ENCODE measurements at places on chromosomes 3 and 15.

GRCh38 chr15:87419344-87419743 lies 837.2 kb downstream of the NTRK3 start:
- no peak for DNase-seq

GRCh38 chr3:66957367-66957766 lies 40.7 kb upstream of the KBTBD8 start:
- no peak for DNase-seq

GRCh38 chr3:190092250-190092649 lies 28.4 kb downstream of the P3H2 start:
- DNase-seq = no peak

GRCh38 chr3:57943525-57944495 lies 64.4 kb upstream of the FLNB start:
- DNase-seq = no peak

GRCh38 chr3:185950728-185951127 lies 12.9 kb upstream of the TRA2B start:
- no peak for DNase-seq

DNA sequence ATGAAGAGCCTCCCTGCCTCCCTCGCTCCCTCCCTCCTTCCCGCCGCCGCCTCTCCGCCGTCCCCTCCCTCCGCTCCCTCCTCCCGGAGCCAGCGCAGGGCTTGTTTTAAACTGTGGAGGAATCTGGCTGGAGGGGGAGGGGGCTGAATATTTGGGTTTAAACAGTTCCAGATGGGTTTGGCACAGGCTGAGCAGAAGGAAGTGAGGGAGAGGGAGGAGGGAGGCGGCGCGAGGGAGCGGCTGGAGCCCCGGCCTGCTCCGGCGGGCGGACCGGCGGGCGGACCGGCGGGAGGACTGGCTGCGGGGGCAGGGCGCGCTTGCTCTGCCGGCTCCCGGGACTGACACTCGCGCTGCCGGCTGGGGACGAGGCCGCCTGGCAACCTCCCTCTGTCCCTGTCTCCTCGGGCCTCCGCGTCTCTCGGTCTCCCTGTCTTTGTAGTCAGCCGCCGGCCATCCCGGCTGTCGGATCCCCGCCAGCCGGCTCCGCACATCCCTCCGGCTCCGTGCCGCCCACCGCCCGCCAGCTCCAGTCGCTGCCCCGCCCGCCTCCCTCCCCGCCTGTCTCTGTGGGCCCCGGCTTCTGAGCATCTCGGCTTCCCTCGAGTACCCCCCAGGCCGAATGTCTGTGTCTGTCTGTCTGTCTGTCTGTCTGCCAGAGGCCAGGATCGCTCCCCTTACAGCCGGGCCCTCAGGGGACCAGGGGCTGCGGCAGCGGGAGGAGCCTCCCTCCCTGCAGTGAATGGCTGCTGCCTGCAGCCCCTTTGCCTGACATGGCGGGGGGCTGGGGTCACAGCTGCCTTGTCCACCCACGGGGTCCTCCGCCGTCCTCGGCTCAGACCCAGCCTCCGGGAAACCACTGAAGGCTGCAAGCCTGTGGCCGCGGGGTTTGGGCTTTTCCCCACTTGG lies 7.6 kb downstream of the EPHB3 start:
- DNase-seq = no peak

GRCh38 chr15:100781061-100781960 lies 98.3 kb upstream of the ALDH1A3 start:
- no peak for DNase-seq

GRCh38 chr3:17110660-17111396 lies 226.1 kb downstream of the PLCL2 start:
- DNase-seq = no peak

DNA sequence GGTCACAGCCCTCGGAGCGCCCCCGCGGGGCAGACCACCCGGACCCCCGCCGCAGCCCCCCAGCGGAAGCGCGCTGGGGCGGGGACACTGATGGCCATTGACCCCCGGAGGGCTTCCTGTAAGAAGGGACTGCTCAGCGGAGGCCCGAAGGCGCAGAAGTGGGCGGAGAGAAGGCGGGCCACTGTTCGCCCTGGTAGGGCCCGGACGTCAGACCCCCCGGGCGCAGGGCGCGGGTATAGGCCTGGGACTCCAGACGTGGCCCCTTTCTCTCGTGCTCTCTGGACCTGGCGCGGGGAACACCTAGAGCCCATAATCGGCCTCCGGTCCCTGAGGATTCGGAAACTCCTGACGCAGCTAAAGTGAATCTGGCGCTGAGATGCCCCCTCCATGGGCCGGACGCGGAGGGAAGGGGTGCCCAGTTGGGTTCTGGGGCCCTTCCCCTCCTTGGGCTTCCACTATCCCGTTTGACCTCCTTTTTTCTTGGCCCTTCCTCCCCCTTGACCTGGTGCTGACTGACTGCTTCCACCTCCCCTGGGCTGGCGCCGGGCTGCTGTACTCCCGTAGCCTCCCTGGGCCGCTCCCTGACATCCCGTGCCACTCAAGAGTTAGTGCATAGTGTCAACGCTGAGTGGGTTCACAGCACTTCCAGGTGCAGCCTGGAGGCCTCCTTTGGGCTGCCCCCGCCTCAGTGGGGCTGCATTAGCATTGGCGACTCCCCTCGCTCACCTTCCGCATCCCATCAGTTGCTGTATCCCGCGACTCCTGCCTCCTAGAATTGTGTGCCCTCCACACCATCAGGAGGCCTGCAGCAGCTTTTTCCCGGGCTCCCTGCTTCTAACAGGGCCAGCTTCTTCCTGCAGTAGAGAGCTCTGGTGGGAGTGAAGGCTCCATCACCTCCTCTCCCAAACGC lies 694 bp downstream of the ABTB1 start:
- no peak for DNase-seq

- peak; percentile 5 for DNase-seq
Measured at GRCh38 chr15:100438570-100438969, 90.2 kb downstream of the CERS3 start.

GRCh38 chr3:50370594-50370993 lies 11.3 kb upstream of the TMEM115 start:
- DNase-seq = no peak

DNA sequence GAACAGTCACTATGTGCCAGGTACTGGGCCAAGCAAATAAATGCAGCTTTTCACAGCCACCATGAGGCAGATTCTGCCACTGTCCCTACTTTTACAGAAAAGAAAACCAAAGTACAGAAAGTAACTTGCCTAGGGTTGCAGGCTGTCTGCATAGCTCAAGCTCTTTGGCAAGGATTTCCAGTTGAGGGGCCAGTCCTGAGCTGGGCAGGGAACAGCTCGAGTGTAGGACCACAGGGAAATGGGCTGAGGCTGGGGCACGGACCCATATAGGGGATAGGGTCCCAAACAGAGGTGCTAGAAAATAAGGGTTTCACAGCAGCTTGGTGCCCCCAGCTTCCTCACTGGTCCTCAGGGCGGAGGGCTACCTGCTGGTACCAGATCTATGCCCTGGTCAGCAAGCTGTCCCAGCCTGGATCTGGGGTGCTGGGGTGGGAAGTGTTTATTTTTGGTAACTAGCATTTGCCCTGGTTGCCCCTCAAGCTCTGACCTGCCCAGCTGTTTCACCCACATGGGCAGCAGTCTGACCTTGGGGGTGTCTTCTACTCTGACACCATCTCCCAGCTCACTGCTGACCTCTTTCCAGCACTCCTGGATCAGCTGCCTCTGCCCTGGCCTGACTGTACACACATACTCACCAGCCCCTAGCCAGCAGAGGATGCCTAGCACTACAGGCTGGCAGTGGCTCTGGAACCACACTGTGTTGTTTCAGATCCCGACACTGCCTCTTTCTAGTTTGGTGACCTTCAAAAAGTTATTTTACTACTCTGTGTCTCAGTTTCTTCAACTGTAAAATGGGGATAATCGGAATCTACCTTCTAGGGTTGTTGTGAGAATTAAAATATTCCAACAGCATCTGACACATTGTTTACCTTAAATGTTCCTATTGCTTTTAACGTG lies 16.2 kb downstream of the MRAS start:
- no peak for DNase-seq

DNA sequence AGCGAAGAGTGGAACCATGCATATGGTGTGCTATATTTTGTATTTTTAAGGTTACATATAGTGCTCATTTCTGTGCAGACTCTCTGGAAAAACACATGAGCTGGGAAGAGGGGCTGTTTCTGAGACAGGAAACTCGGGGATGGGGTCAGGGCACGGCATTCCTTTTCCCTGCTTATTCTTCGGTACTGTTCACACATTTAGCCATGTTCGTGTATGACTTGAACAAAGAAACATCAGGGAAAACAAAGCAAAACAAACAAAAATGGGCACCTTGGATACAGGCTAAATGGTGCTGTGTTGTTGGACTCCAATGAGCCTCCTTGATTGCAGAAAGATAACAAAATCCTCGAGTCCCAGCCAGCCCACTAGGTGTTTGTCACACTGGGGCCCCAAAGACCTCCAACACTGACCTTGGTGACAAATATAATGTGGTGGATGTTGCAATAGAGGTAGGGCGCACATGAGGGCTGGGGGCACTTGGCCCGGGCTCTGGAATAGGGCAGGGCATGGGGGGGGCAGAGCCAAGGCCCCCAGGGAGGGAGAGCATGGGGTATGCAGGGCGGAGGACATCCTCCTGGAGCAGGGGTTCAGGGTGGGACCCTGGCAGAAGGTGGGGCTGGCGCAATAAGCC lies 19.3 kb downstream of the DNASE1L3 start:
- DNase-seq = no peak

DNA sequence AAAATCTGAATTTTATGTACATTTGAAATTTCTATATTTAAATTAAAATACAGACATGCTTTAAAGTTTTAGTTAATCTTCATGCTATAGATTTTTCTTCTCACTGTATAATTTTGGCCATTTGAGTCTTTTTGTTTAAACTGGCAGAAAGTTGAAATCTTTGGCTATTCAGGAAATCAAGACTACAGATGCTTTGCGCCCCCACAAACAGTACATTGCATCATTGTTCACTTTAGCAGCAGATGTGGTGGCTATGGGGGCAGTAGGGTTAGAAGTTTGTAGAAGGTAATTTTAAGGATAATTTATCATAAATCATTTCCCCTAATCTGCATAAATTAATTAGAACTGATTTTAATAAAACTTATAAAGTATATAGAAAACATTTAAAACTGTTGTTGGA lies 20.9 kb downstream of the SPPL2A start:
- DNase-seq = no peak

GRCh38 chr3:18558507-18558906 lies 133.4 kb upstream of the SATB1 start:
- peak; percentile 18 for DNase-seq

DNA sequence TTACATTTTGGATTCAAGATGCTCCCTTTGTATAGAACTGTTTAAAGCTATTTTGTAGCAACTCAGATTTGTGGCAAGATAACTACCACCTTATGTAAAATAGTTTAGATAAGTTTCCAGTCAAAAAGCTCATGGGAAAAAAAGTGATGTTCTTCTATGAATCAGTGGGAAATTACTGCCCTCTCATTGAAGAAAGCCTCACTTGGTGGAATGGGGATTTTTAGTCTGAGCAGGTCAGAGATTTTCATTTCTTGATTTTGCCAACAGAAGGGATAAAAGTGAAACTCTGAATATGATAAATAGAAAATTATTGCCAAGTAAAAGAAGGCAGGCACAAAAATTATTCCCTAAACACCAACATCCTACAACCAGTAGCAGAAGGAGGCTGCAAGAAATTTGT lies 25.8 kb upstream of the CSTA start:
- DNase-seq = no peak

DNA sequence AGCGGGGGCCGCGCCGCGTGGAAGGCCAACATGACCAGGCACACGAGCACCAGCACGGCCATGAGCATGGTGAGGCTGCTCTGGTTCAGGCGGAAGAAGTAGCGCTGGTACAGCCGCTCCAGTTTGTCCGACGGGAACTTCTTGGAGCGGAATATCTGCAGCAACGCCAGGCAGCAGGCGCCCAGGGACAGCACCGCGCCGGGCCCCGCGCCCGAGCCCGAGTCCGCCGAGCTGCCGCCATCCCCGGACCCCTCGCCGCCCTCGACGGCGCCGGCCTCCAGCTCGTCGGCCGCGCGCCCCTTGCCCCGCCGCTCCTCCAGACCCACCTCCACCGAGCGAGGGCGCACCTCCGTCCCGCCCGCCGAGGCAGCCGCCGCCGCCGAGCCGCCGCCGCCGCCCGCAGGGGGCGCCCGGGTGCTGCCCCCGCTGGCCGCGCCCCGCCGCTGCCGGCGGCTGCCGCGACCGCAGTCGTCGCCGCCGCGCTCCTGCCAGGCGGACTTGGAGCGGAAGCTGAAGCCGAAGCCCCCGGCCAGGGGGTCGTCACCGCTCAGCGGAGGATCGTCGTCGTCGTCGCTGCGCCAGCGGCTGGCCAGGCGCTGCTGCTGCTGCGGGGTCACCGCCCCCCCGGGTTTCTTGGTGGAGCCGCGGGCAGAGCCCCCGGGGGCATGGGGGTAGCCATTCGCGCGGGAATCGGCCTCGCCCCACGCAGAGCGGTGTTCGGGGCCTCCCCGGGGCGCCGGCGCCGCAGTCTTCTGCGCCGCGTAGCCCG lies 957 bp downstream of the ADCY5 start:
- no peak for DNase-seq

GRCh38 chr15:46146002-46146401 lies 511.2 kb downstream of the SQOR start:
- DNase-seq = no peak

DNA sequence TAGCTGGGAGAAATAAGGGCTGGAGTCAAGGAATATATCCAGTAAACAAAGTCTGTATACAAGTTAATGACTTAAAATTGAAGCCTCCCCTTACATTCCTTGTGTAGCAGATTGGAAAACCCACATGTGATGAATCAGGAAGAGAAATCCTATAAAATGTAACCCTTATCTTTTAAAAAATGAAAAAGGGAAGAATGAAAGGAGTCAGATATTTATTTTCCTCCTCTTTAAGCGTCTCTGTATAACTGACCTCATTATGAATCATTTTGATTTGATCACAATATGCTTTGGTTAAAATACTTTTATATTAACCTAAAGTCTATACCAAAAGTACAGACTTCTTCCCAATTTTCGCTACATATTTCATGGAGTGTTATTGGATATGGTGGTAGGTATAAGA lies 316.3 kb upstream of the STAC start:
- DNase-seq = no peak

- no peak for DNase-seq
Measured at GRCh38 chr3:134326760-134327593, 47.3 kb downstream of the AMOTL2 start.

- DNase-seq = no peak
Measured at GRCh38 chr3:144652573-144652972, 681.0 kb downstream of the DIPK2A start.

DNA sequence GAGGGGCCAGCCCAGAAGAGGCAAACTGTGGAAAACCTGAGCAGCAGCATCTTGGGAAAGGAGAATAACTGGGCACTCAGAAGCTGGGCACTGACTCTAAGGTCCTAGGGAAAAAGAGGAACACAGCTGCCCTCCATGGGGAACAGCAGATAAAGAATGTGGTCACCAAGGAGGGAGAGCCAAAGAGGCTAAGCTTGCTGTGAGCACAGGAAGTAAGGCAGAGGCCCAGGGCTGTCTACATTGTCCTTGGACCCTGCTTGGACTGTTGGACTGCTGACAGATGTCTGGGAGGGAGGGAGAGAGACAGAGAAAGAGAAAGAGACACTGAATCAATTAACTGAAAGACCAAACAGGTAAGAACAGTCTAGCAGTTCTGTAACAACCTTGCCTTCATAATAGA lies 4.5 kb upstream of the MNS1 start:
- DNase-seq = no peak
